Kidney epithelial cell (primary cell): ENCODE measurements at places on chromosomes 12 and 14.
A peak's percentile ranks its signal among the peaks of the same experiment; 100 is the strongest.

DNA sequence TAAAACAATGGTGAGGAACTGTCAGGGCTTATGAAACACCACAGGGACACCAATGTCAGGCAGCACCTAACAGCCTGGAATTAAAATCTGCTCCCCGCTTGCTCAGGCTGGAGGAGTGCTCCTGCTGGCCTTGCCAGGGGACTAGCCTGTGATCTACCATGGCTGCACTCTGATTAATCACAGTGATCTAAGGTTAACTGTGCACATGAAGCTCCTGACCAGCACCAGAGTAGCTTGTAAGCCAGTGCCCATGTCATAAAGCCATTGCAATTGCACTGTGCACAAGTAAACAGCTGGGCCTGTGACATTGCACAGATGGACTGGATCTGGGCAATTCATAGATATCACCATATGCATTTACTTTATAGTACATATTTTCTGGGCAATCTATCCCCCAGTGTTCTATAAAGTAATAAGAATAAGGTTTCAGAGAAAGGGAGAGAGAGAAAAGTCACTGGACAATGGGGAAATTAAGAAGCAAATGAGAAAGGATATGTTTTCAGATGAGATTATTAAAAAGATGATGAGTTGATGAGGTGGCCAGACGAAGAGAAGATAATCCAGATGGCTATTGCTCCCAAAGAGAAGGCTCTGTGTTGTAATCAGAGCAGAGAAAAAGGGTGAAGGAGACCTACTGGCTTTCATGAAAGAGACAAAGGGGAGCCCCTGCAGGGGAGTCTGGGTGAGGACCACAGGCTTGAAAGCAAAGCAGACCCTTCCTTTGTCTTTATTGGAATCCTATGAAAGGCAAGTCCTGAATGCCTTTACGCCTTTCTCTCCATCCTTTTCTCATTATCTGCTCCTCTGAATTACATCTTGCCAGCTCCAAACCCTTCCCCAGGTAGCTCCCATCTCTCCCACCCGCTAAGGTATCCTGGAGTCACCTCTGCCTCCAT, 145.8 kb downstream of the SLC38A6 start:
- no peak for DNase-seq

DNA sequence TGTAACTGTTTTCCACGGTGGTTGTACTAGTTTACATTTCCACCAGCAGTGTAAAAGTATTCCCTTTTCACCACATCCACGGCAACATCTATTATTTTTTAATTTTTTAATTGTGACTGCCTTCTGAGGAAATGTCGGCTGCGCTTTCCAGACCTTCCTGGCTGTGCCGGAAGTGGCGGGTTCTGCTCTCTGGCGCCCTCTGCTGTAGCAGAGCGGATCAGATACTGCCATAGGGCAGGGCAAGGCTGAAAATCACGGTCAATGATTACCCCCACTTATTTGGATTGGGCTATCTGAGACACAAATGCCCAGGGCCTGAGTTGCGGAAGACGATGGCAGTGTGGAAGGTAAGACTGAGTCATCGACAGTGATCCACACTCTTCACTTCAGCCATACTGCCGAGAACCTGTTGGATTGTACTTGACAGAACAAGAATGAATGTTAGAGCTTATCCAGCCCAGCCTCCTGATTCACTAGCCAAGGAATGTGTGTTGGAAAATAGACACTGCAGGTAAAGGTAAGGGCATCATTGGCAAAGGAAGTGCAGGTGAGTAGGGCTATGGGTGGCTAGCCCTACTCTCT, 124.2 kb downstream of the NTF3 start:
- no peak for DNase-seq

DNA sequence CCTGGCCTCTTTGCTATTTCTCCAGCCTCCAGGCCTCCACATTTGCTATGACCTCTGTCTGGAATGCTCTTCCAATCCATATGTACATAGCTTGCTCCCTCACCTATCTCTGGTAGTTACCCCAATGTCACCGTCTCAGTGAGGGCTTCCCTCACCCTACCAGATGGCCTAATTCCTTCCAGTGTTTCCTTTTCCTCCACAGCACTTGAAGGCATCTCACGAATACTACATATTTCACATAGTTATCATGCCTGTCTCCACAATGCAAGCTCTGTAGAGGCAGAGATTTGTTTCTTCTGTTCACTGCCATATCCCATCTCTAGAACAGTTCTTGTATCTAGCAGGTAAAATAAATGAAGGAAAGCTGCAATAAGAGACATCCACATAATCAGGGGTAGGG, 21.3 kb upstream of the HSP90B1 start:
- no peak for DNase-seq

- no peak for DNase-seq
Observed at GRCh38 chr14:30115756-30116155, 188.1 kb upstream of the PRKD1 start.

- no peak for DNase-seq
Observed at GRCh38 chr12:12425001-12425400, 68.1 kb downstream of the BORCS5 start.

DNA sequence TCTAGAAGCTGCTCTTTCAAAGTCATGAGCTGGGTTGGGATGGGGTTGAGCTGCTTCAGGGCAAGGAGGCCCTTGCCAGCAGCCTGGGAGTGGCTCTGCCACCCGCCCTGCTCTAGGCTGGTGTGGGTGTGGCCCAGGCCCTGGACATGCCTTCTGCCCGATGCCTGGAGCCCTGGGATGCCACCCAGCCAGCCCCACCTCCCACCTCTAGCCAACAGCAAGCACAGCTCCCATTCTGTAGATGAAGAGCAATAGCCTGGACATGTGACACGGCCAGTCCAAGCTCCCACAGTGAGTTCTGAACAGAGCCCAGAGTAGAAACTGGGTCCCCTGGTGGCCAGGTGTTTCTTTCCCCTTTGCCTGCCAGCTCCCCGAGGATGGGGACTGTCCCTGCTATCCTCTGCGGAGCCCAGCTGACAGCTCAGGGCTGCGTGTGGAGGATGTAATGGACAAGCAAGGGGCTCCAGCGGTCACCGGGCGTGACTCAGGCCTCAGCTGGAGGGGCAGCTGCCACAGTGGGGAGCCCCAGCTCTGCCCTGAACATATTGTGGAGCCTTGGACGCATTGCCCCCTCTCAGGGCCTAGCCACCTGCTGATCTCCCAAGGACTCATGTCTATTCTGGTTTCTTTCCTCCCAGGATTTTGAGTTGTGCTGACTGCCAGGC, 165.2 kb downstream of the TSPAN9 start:
- DNase-seq: no peak

DNA sequence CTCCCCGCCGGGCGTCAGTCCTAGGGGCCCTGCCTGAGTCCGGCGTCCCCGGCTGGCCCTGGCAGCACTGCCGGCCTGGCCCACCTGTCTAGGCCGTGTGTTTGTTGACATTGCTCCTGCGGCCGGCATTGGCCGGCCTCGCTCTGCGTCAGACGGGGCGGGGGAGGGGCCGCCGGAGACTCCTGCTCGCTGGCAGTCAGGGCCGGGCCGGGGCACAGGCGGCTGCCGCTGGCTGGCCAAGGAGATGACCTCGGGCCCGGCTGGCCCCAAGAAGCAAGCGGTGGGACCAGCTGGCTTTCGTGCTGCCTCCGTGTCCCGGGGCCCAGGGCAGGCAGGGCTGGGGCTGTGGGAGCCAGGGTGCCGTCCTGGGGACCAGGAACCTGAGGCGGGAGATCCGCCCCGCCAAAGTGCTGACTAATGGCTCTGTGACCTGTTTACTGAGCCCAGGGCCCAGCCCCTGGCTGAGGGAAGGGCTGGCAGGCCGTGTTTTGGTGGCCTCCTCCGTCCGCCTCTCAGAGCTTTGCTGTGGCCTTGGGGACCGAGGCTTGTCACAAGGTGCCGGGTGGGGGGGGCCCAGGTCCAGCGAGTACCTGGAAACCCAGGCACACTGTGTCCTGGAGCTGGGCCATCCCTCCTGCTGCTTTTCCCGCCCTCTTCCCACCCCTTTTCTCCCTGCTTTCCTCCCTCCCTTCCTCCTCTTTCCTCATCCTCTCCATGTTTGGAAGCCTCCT, 1.8 kb downstream of the ULK1 start:
- DNase-seq: peak; percentile 56

DNA sequence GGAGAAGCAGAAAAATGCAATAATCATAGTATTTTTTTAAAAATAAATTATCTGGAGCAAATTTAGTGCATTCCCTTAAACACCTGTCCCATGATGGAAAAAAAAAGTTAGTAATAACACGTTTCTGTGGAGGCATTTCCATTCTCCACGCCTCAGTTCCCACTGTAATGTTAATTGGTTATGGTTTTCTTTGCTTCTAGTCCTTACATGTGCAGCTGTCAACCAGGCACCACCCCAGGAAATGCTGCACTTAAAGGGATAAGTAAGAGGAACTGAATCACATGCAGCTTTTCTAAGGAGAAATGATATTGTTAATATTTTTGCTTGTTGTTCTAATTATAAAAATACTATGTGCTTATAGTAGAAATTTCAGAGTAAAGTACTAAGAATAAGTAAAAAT, 240.3 kb downstream of the ZFP36L1 start:
- DNase-seq: no peak

GRCh38 chr12:120079411-120080400, 36.8 kb downstream of the RAB35 start:
- DNase-seq: peak; percentile 7

- DNase-seq: no peak
Observed at GRCh38 chr12:13038491-13039161, 5.6 kb upstream of the FAM234B start.

GRCh38 chr14:22793976-22794375, 21.3 kb downstream of the SLC7A7 start:
- no peak for DNase-seq

DNA sequence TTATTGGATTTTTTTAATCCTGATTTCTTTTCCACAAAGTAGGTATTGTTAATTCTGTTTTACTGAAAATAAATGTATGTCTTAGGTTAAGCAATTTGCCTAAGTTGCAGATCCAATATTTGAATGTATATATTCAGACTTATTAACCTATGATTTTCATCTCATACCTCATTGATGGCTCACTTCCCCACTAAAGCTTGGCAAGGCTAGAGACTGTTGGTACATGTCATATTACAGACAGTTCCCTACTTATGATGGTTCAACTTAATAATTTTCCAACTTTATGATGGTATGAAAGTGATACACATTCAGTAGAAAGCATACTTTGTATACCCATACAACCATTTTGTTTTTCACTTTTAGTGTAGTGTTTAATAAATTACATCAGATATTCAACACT, 33.2 kb upstream of the KCNH3 start:
- no peak for DNase-seq

DNA sequence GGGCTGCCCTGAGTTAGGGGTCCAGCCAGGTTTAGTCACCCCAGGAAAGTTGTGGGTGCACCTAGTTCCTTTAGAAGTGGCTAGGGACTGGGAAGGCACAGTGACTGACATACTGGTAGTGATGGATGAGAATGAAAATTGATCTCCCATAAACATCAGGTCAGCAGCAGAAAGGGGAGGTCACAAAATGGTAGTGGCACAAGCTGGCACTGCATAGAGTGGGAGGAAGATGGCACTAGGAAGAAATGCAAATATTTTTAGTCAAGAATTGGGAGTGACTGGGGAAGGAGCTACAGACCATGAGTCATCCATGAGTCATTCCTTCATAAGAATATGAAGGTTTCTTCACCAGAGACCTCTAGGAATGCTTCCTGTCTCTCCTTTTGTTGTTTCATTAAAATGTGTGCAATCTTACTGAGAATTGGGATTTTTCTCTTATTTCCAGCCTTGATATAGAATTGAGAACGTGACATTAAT, 198.3 kb upstream of the AMIGO2 start:
- peak; percentile 90 for DNase-seq

GRCh38 chr14:100644383-100644782, 57.2 kb upstream of the BEGAIN start:
- DNase-seq: no peak

DNA sequence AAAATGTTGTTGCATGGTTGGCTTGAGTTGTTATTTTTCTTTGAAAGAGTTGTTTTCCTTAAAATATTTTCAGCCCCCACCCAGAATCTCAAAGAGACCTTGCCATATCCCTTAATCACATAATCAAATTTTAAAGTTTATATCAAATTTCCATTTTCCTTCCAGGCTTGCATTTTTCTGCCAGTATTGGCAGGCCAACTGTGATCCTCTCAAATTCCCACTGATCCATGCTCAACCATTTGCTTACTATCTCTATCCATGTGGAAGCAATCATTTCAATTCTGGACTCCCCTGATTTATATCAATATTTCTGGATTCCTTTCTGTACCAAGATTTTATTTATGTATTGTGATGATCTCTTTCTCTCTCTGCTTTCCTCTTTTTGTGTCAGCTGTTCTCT, 64.2 kb upstream of the PYGL start:
- DNase-seq: no peak

GRCh38 chr12:52494518-52494917, 1.5 kb upstream of the KRT6A start:
- DNase-seq: no peak

- DNase-seq: no peak
Observed at GRCh38 chr14:60768602-60769001, 34.0 kb downstream of the MNAT1 start.

- DNase-seq: no peak
Observed at GRCh38 chr12:75994069-75994740, 37.4 kb downstream of the PHLDA1 start.

- DNase-seq: no peak
Observed at GRCh38 chr14:59154373-59154772, 34.1 kb upstream of the DAAM1 start.

- DNase-seq: no peak
Observed at GRCh38 chr12:4486980-4487379, 41.4 kb upstream of the FGF6 start.
